Endothelial cell of umbilical vein (primary cell): ENCODE measurements at places on chromosomes 12 and 14.
A peak's percentile ranks its signal among the peaks of the same experiment; 100 is the strongest.

DNA sequence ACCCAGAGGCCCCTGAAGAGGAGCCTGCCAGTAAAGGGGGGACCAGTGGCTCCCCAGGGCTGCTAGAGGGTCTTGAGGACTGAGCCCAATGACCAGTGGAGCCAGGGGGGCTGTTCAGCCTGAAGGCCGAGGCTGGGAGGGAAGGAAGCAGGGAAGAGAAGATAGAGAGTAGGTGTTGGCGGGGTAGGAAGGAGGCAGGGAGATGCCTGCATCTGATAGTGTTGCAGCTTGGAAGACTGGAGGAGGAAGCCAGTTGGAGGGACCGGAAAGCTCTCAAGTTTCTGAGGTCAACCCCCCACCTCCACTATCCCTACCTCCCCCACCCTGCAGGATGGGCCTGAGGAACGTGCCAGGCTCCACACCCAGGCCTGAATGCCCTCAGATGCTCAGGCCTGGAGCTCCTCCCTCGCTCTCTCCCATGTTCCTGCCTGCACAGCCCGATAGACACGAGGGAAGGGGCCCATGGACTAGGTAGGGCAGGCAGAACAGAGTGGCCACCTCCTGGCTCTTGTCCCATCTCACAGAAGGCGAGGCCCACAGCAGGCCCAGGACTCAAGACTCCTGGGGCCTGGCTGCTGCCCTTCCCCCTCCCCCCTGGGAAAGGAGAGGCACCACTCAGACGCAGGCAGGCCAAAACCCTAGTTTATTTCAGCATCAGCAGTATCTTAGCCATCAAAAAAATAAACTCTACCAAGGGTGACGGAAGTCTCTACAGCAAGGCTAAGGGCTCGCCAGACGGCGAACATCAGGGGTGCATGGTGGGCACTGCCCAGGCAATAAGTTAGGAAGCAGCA, 3.4 kb downstream of the CKB start:
- DNase-seq, result no peak

DNA sequence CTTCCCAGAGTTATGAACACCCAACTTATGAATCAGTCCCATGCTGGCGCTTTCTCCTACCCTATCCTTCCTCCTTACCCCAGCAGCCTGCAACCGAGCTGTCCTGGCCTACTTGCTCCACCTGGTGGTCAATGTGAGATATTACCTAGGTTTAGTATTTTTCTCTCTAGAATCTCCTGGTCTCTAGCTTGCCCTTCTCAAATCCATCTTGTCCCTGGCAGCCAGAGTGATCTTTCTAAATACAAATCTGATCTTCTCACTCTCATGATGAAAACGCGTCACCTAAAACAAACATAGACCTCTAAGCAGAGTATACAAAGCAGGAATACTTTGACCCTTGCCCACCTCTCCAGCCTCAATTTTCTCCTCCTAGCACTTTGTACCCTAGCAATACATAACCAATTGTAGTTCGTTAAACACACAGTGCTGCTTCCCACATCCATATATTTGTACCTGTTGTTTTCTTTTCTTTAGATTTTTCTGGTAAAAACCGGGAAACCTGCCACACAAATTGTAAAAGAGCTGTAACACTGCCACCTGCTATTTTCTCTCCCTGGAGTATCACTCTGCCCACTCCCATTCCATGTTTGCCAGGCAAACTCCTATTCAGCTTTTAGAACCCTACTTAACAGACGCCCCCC, 20.0 kb upstream of the TCP11L2 start:
- DNase-seq, result peak; percentile 48

GRCh38 chr14:77040741-77041653, 12.5 kb upstream of the IRF2BPL start:
- DNase-seq, result peak; percentile 87

DNA sequence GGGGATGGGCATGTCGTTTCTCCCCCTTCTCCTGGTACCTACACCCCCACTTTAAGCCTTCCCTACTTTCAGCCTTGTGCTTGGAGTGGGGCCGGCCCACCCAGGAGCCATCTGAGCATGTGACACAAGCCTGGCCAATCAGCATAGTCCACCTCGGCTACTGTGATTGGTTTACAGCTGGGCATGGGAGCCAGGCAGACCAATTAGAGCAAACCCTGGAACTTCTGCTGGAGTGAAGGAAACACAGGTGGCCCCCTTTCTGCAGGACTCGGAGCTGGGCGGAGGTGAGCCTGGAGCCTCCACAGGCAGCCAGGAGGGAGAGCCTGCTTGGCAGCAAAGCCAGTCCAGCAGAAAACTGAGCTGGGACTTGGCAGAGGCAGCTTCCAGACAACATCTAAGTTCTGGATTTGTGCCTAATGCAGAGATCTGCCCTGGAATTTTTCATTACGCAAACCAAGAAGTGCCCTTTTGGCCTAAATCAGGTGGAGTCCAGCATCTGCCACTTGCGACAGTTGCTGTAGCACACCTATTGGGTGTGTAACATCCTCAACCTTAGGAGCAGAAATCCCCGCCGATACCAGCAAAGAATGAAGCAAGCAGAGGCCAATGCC, 59.5 kb downstream of the SCARB1 start:
- peak; percentile 24 for DNase-seq

DNA sequence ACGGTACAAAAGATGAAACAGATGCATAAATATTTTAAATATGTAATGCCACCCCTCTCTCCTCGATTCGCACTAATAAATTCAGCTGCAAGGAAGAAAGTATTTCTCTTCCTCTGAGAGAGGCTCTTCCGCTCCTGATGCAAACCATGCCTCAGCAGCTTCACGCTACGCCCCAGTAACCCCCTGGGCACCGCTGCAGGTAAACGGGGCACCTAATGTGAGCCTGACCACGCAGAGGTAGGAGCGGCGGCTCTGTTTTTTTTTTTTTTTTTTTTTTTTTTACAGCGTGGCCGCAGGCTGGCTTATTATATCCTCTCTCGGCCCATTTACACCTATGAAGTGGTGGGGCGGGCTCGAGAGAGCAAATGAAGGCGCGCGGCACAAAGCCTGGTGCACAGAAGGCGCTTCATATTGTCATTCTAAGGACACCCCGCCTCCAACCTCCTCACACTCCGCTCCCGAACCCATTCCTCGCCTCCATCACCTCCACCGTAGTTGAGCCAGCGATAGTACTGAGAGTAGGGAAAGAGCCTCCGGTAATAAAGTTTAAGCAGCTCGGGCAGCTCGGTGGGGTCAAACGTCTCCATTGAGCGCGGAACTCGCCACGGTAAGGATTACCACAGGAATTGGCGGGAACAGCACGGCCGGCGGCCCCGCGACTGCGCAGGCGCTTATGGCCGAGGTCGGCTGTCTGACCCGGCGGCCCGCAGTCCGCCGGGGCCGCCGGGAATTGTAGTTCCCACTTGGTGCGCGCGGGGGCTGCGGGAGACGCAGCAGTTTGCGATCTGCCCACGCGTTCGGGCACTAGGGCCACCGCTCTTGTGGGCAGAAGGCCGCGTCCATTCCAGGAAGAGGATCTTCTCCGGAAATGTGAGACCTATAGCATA, at the start of gene PRIM1:
TSS of gene PRIM1 (minus strand) at position 612 of the 887 bp plus-strand sequence. CDS start at position 587, 25 bp downstream.
- DNase-seq, result peak; percentile 81

GRCh38 chr12:123140676-123141614, 9.9 kb downstream of the PITPNM2 start:
- no peak for DNase-seq
